ENCODE measurements at places on chromosomes 2 and 18.

DNA sequence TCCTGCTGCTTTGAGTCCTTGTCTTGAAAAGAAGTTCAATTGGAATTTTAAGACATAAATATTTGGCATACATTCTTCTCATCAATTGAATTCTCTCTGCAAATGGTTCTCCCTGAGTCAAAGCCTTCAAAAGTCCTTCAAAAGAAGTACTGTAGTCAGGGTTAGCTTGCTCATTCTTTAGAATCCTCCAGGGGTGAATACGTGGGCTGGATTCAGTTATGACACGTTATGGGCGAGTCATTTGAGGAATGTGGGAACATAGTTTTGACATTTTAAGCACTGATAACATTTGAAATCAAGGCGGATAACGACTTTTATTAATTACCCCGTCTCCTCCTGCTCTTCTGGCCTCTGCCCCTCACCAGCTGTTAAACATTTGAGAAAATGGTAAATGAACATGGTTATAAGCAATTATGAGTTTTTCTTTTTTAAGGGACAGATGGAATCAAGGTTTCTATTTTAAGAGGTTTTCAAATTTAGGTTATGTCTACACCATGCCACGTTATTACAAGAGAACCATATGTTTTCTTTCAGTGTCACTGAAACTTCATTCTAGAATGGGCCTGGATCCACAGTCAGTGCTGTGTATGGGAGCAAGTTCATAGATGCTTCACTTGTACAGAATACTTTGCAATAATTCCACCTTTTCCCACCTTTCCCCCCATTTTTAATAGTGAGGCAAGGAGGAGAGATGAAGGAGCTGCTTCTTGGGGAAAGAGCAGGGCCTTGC lies 273.1 kb downstream of the TSN start:
- DNase-seq = no peak

GRCh38 chr2:8752385-8752784 lies 70.5 kb downstream of the ID2 start:
- DNase-seq = no peak

- no peak for DNase-seq
These were observed 22.4 kb downstream of the ODC1 start for GRCh38 chr2:10425699-10426098.

DNA sequence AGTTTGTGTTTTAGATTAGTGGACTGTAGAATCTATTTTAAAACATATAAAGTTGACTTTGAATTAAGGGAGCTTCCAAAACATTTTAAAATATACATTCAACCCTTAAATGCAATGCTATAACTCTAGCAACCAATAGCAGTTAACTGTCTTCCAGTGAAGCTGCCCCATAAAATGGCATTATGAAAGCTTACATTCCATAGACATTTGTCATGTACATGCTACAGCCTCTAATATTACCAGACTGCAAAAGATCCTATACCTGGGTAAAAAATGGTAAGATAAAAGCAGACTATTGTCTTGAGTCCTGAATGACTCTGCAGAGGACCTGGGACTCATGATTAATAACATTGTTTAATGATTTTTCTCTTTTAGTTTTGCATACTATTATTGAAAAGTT lies 489.4 kb downstream of the LRP1B start:
- no peak for DNase-seq

- no peak for DNase-seq
These were observed 75.5 kb downstream of the SLC66A2 start for GRCh38 chr18:79875931-79876461.

- no peak for DNase-seq
These were observed 2.1 kb upstream of the LRRFIP1 start for GRCh38 chr2:237625216-237625705.

DNA sequence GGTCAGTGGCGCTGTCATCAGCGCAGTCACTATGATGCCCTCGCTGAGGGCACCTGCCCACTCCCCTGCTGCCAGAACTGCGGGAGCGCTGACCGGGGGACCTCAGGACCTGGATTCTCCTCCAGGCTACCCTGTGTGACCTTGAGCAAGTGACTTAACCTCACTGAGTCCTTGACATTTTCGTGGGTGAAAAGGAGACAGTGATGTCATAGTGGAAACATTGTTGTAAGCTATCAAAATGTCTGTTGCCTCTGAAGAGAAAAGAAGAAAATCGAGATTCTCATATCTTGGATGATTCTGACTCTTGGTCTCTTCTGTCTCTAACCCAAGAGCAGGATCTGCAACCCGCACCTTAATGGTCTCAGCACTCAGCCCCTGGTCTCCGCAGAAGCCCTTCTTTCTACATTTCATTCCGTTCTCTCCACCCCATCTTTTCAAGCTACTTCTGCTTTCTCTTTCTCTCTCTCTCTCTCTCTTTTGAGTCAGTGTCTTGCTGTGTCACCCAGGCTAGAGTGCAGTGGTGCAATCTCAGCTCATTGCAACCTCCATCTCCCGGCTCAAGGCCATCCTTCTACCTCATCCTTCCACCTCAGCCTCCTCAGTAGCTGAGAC lies 978 bp upstream of the TUBA4A start:
- no peak for DNase-seq
